Prostate gland (tissue), 2 donors: ENCODE measurements at places on chromosomes 3 and 15. TPM values are rescaled to one million over a fixed set of nuclear protein-coding genes. Genes with fewer than 3 reads are reported as not detected.

The CELF6 gene
- 7.3 TPM for total RNA-seq

The IL5RA gene
- 7.6 TPM for total RNA-seq

DNA sequence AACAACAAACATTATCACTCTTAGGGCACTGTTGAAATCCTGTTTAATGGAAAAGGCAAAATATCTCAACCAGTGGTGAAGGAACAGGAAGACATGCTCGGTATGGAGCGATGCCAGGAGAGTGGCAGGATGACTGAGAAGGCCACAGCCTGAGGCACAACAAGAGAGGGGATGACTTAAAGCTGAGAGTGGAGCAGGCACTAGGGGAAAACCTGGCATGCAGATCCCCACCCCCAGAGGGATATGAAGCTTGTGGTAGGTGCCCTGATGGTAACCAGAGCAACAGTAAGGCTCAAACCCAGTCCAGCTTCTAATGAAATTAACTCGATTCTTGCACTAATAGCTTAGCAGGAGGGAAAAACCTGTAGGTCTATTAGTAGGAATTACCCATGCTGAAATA is 40.4 kb downstream of the LYSMD4 start:
- no peak for DNase-seq

The ITIH3 gene
- total RNA-seq = 0.46 TPM

GRCh38 chr3:88013592-88013991 is 45.2 kb downstream of the CGGBP1 start:
- no peak for DNase-seq

The LCTL gene
- not detected for total RNA-seq

DNA sequence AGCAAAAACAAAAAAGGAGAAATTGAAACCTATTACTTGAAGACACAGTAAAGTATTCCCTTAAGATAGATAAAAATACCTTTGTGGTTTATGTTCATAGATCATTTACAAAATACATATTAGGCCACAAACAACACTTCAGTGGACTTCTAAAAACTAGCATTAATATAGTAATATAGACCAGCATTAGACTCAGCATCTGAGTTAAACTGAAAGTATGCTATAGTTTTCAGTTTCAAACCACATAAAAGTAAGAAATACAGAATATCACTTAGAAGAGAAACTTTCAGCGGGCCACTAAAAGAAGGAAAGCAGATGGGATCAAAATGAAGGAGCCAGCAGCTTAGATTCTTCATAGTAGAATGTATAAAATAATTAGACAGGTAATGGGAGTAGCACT is 86.6 kb downstream of the MSL2 start:
- DNase-seq = no peak

GRCh38 chr3:85740561-85740960 is 781.8 kb downstream of the CADM2 start:
- DNase-seq = no peak

DNA sequence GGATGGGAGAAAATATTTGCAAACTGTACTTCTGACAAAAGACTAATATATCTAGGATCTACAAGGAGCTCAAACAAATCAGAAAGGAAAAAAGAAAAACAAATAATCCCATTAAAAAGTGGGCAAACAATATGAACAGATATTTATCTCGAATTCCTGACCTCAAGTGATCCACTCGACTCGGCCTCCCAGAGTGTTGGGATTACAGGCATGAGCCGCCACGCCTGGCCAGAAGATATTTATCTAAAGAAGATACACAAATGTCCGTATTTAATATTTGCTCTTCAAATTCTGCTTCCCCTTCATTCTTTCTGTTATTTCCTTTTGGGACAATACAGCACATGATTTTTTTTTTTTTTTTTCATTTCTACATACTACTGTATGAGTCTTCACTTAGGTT is 151.7 kb upstream of the GRM7 start:
- DNase-seq = peak; percentile 11

The CLEC3B gene
- 61.1 TPM for total RNA-seq

- no peak for DNase-seq
Observed at GRCh38 chr3:106386050-106386449, 517.2 kb upstream of the CBLB start.

DNA sequence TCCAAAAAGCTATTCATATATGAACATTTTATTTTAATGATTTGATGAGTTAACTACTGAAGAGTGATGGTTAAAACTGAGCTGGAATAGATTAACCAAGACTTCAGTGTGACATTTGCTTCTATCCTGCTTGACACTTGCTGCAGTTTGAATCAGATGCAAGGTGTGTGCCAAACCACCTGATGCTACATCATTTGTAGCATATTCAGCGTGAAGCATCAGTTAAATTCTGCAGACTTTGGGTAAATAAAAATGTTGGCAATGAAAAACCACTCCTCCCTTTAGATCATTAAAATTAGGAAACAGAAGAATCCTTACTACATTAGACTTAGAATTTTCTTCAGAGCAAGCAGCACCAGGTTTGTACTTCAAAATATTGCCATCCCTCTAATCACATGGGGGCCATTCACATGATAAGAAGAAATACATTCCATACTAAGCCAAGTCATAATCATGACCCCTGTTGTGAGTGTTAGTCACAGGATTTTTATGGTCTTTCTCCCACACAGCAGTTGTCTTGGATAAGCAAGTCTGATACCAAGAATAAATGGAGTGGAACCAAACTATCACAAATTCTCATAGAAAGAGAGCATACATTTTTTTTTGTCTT is 160.7 kb upstream of the TNIK start:
- DNase-seq = no peak

The EPHA6 gene
- 1.1 TPM for total RNA-seq

DNA sequence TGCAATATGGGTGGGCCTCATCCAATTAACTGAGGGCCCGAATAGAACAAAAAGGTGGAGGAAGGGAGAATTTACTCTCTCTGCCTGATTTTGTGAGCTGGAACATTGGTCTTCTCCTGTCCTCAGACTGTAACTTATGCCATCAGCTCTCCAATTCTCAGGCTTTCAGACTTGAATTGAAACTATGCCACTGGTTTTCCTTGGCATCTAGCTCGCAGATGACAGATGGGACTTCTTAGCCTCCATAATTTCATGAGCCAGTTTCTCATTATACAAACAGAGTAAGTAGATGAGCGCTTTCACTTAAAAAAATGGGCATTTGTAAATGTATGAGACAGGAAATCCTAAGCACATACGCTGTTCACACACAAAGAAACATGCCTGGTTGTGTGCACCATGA is 8.7 kb upstream of the PTX3 start:
- DNase-seq = no peak

The CCDC39 gene
- total RNA-seq = not detected

The NPAP1 gene
- total RNA-seq = not detected

- DNase-seq = no peak
Observed at GRCh38 chr3:170475092-170475685, 56.5 kb downstream of the CLDN11 start.

GRCh38 chr3:141250342-141250741 is 18.7 kb downstream of the PXYLP1 start:
- no peak for DNase-seq

- DNase-seq = no peak
Observed at GRCh38 chr3:45677841-45678240, 11.4 kb upstream of the SACM1L start.

The CP gene
- total RNA-seq = 32.6 TPM

The MEGF11 gene
- total RNA-seq = not detected

DNA sequence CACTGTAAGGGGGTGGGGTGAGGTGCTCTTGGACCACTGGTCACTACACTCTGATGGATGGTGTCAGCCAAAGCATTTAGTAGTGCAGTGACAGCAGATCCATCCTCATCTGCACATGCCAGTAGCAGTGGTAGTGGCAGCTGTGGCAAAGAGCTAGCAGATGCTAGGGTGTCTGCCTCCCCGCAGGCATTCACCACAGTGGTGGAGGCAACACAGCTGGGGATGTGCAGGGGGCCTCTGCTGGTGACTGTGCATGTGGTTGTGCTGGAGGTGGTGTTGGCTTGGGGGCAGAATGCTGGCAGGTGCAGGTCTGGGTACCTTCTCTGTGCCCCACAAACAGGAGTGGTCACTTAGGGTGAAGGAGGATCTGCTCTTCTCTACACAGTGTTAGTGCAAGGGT is 19.4 kb upstream of the DCUN1D1 start:
- no peak for DNase-seq

DNA sequence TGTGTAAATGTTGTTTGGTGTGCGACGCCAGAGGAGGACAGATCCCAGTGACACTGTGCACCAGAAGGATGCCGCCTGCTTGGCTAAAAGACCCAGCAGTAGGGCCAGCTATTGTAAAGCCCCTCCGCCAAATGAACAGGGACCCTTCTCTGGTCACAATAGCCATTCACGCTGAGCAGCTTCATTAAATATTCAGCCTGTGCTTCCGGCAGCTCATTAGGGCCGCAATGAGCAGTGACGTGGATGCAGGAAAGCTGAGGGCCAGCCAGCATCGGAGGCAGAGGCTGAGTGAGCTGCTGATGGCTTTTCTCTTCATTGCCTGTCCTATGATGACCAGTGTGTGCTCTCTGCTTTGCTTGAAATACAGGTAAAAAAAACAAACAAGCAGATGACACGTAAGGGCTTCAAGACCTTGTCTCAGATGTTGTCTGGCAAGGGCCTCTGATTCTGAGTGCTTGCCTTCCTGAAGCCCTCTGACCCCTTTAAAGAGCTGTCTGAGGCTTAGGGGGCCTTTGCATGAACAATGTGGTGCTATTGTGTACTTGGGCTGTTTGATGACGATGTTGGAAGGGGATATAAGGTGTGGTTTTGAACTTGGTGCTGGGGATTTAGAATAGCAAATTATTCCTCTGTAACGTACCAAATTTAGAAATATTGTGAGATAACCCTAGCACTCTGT is 130.4 kb downstream of the FEZF2 start:
- no peak for DNase-seq

The GRK7 gene
- total RNA-seq = 0.17 TPM

The TEX55 gene
- not detected for total RNA-seq

GRCh38 chr15:94840794-94841783 is 609.7 kb downstream of the MCTP2 start:
- no peak for DNase-seq

- no peak for DNase-seq
Observed at GRCh38 chr15:67744331-67745072, 80.8 kb upstream of the SKOR1 start.

The SLC9C1 gene
- 0.91 TPM for total RNA-seq

- DNase-seq = peak; percentile 36
Observed at GRCh38 chr3:172341482-172342059, 106.7 kb downstream of the GHSR start.

The FETUB gene
- not detected for total RNA-seq

- DNase-seq = no peak
Observed at GRCh38 chr3:184467171-184467570, 87.3 kb downstream of the CHRD start.

The C3orf49 gene
- not detected for total RNA-seq

DNA sequence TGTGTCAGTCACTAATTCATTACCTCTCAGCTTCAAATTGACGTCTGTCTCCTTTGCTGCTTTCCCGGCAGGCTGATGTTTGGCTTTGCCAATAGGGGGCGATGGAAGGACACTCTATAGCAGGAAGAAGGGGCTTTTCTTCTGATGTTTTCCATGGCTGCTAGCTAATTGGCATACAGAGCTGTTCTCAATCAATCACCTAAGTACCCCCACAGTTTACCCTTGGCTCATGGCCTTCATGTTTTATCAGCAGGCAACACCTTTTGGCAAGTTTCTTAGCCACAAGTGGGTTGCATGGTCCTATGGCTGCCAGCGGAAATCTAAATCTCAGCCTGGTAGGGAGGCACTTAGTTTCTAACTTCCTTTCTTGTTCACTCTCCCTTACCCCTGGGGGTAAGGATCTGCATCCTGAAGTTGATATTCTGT is 45.0 kb downstream of the ESYT3 start:
- DNase-seq = no peak

- DNase-seq = no peak
Observed at GRCh38 chr3:10196389-10197052, 31.8 kb downstream of the IRAK2 start.

The GPR149 gene
- not detected for total RNA-seq

The SLC28A2 gene
- total RNA-seq = 0.51 TPM

GRCh38 chr3:24986612-24987011 is 441.5 kb upstream of the RARB start:
- no peak for DNase-seq

The IFRD2 gene
- total RNA-seq = 93.0 TPM
